Naive thymus-derived CD8-positive, alpha-beta T cell (primary cell): ENCODE measurements at places on chromosomes 6 and 20.

DNA sequence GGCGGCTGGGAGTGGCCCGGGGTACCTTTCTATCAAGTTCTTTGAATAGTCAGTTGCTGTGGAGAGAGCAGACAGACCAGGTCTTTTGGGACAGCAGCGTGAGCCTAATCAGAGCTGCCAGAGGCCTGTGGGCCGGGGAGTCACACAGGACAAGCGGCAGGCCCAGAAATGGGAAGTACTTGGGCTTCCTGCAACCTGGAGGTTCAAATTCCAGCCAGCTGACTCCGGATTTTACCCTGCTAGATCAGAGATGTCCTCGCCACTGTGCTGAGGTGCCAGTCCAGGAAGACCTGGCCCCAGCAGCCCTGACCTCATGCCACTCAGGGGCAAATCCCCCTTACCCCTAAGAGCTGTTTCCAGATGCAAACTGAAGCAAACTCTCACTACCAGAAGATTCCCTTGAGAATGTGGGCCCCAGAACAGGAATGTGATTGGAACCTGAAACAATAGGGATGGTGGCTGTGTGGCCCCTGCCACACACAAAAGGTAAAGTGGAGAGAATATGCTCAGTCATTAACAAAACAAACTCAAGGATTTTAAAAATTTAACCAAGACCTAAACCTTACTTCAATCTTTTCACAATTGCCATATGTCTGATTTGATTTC is 9.7 kb downstream of the BEND3 start:
- DNase-seq = no peak

- DNase-seq = no peak
Observed at GRCh38 chr20:17735206-17735804, 35.5 kb downstream of the BANF2 start.

DNA sequence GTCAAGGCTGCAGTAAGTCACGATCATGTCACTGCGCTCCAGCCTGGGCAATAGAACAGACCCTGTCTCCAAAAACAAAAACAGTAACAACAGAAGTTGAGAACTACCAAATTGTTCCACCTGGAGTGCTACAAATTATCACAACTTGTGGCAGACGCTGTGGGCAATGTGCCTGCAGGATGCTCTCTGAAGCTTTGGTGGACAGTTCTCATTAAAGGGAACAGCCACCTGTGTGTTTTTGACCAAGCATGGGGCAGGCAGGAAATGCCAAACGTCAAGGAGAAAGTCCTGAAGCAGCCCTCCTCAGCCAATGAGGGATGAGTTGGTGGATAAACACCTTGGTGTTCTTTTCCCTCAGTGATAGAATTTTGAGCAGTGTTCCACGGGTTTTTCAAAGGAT is 15.8 kb downstream of the COX4I2 start:
- DNase-seq = no peak

DNA sequence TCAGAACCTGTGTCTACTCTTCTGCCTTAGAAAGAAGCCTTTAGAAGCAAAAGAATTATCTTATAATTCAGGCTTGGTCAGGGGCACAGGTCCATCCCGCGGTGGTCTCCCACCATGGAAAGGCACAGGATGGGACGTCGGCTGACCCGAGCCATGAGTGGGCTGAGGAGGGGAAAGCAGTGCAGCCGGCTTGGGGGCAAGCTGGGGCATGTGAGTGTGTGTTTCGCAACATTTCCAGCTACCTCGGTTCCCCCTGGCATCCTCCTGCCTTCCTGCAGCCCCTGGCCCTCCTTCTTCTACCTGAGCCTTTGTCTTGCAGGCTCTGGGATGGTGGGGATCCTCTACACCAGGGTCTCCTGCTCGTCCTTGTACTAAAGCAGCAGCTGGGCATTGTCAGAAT is 29.1 kb upstream of the FOXC1 start:
- DNase-seq = no peak

DNA sequence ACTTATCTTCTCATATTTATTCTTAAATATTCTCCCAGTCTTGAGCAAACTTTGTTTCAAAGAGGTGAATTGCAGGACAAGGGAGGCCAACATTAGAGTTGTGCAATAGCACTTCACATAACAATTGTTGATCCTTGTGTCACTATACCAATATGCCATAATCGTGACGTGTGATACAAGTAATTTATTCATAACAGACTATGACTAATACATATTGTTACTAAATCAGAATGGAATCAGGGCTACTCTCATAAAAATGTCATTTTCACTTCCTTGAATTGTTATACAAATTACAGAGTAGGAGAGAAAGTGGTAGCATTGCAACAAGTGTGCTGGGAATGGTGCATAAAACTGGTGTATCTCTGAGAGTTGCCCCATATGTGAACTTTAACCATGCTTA is 37.2 kb upstream of the PLCB1 start:
- no peak for DNase-seq

- no peak for DNase-seq
Observed at GRCh38 chr20:43388268-43389002, 69.3 kb upstream of the SRSF6 start.

- DNase-seq = no peak
Observed at GRCh38 chr6:41672816-41673703, 34.8 kb downstream of the MDFI start.

- no peak for DNase-seq
Observed at GRCh38 chr6:15574023-15574422, 88.8 kb downstream of the DTNBP1 start.

- no peak for DNase-seq
Observed at GRCh38 chr20:59648466-59649070, 44.2 kb downstream of the PHACTR3 start.

DNA sequence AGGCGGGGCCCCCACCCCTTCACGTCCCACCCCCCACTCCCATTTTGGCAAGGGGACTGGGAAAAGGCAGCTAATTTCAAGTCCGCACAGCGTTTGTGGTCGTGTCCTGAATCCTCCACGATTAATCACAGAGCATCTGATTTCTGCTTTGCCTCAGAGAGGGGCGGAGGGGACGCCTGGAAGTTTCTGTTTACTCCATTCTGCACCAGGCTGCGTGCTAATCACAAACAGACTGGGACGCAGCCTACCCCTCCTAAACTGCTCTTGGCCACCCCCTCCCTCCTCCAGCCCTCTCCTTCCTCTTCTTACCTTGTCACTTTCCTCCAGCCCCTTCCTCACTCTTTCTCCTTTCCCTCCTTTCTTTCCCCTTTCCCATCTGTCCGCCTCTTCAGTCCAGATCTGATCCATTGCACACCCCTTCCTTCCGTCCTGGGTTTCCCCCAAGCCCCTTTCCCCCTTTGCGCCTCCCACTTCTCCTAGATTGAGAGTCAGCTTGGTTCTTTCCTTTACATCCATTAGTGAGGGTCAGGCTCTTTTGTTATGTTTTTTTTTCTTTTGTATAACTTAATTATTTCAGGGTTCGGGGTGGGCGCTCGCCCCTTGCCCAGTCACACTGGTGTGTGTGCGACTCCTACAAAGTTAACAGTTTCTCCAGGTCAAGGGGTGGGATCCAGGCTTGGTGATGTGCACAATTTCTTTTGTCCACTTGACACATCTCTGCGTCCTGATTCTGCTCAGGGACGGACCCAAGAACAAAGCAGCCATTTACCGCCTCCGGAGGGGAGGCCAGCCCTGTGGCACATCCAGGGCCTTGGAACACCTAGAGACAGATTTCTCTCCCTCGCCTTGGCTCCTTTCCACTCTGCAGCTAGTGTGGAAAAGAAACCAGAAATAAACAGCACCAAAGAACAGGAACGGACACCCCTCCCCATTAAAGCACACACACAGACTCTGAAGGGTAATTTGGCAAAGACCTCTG is 520 bp upstream of the RIPOR3 start:
- DNase-seq = no peak

GRCh38 chr20:38159566-38159956 is 5.5 kb downstream of the TGM2 start:
- DNase-seq = no peak

DNA sequence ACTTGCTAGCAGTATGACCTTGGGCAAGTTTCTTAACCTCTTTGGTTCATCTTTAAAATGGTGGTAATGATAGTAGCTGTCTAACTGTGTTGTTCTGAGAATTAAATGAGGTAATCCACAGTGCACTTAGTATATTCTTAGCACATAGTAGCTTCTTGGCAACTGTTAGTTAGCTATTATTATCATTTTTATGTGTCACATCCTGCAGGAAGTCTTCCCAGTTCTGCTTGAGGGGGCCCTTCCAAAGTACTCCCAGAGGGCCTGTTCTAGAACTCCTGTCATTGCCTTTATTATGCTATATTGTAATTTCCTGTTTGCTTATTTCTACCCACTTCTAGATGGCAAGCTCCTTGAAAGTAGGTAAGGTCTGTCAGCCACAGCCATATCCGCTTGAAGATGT is 30.6 kb downstream of the ANKS1A start:
- DNase-seq = no peak

DNA sequence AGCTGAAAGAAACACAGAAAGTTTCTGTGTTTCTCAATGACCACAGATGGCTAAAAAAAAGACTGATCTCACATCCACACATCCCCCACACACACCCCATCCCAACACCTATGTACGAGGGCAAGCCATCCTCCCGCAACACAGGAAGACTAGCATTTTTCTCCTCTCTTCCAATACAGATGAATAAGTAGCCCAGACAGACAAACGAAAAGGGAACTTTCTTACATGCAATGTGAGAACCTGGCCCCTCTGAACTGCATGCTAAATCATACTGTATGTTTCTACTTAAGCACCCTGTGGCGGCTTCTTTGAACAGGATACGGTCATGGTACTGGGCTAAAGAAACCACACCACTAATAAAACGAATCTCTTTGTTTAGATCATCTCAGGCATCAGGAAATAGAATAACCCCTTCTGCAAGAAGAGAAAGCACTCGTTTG is 116.2 kb downstream of the GMDS start:
- DNase-seq = no peak

- peak; percentile 15 for DNase-seq
Observed at GRCh38 chr6:144008120-144008811, at the start of gene PLAGL1. PLAGL1 (minus strand) TSS chr6:144008259; CDS start chr6:143948136, 60,123 bp downstream.

GRCh38 chr6:22251348-22251747 is 45.5 kb downstream of the PRL start:
- DNase-seq = no peak

- DNase-seq = no peak
Observed at GRCh38 chr6:134588267-134588666, 270.4 kb upstream of the SGK1 start.

GRCh38 chr6:133286765-133287164 is 45.6 kb downstream of the EYA4 start:
- DNase-seq = no peak

DNA sequence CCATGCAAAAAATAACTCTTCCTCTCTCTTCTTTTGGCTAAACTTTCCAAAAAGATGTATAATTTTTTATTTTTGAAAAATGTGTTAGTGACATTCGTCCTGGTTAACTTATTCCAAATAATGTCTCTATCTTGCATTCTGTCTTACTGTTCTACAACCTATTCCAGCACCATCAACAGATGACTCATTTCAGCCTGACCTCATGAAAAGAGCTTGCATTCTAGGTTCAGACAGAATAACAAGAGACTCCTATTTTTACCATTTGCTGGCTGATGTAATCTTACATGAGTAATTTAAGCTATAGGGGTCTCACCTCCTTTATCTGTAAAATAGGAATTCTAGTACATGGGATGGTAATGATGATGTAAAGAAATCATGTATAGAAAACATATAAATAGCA is 109.0 kb downstream of the FUT9 start:
- DNase-seq = no peak

DNA sequence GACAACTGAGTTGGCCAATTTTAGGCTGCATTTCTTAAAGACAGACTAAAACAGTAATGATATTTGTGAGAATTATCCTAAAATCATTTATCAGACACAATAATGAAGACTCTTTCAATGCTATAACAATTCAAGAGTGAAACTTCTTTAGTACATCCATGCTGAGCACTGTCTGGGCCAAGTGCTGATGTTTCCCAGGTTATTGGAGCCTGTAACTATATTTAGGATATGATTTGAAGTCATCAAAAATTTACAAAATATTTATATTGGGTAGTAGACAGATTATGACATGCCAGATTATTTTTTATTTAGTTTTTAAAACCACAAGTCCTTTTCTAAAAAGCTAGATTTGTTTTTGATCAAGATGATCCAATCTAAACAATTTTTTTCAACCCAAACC is 45.1 kb downstream of the FHL5 start:
- no peak for DNase-seq

DNA sequence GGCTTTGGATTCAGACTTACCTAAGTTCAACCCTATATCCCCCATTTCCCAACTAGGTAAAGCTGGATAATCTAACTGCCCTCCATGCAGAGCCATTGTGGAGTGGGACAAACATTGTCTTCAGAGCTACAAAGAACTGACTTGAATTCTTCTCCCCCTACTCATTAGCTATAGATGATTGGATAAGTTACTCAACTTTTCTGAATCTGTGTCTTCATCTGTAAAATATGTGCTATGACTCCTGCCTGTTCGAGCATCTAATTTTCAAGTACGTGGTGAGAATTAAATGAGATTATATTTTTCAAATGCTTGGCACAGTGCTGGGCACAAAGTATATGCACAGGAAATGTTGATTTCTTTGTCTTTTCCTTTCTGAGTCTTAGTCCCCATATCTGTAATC is 240.3 kb upstream of the TCF21 start:
- no peak for DNase-seq

GRCh38 chr6:134389129-134389528 is 71.2 kb upstream of the SGK1 start:
- DNase-seq = no peak

DNA sequence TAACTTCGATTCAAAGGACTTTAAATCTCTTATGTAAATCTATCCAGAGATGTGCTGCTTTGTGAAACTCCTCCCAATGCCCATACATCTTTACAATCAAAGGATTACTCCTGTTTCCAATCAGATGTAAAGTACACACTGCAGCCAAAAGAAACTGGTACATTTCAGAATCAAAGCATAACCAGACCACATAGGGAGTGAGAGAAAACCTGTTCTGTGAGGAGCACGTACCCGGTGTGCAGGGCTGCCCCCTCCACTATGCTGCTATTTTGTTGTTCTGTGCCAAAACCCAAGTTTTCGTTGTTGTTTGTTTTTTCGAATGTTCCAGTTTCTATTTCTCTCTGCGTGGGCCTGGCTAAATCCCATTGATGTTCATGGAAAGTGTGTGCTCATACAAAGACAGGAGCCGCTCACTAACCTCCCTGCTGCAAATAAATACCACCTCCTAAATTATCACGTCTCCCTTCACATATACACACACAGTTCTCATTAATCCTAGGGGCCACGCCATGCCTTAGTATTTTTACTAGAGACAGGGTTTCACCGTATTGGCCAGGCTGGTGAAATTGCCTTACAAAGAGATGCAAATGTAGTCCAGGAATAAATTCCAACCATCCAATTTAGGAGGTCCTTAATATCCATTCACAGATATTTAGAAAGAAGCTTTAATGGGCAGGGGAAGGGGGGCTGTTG is 52.9 kb downstream of the ATP9A start:
- DNase-seq = no peak
